Heart right ventricle (tissue), 16 donors: ENCODE measurements at places on chromosomes 5 and 9. TPM values are rescaled to one million over a fixed set of nuclear protein-coding genes. Genes with fewer than 3 reads are reported as not detected.

GPR21 gene
- 0.25 TPM for polyA plus RNA-seq

PCDHGA2 gene
- polyA plus RNA-seq: 1.6 TPM

ZBED3 gene
- 2.6 TPM for polyA plus RNA-seq

NME5 gene
- 3.3 TPM for polyA plus RNA-seq

KYAT1 gene
- 12.7 TPM for polyA plus RNA-seq

OLFML2A gene
- 5.9 TPM for polyA plus RNA-seq

IGIP gene
- 5.0 TPM for polyA plus RNA-seq

ENHO gene
- 0.46 TPM for polyA plus RNA-seq

ECSCR gene
- 64.2 TPM for polyA plus RNA-seq

C6 gene
- 10.4 TPM for polyA plus RNA-seq

ZNF454 gene
- polyA plus RNA-seq: 1.6 TPM

BDP1 gene
- polyA plus RNA-seq: 19.8 TPM

SLC4A9 gene
- 0.29 TPM for polyA plus RNA-seq

MUSK gene
- polyA plus RNA-seq: 0.59 TPM

SPATA31E1 gene
- polyA plus RNA-seq: not detected

NUTM2G gene
- polyA plus RNA-seq: not detected

FGF10 gene
- polyA plus RNA-seq: 0.72 TPM

TYRP1 gene
- polyA plus RNA-seq: 7.2 TPM

ALDOB gene
- 0.17 TPM for polyA plus RNA-seq

ORM2 gene
- 0.44 TPM for polyA plus RNA-seq

CORO2A gene
- polyA plus RNA-seq: 0.42 TPM

ACTBL2 gene
- polyA plus RNA-seq: not detected

SPATA24 gene
- 37.5 TPM for polyA plus RNA-seq

BHMT gene
- polyA plus RNA-seq: 0.03 TPM

PTGR1 gene
- polyA plus RNA-seq: 10.4 TPM

NR6A1 gene
- 1.0 TPM for polyA plus RNA-seq

CCL27 gene
- not detected for polyA plus RNA-seq

PLAC8L1 gene
- polyA plus RNA-seq: not detected

FGFR4 gene
- 2.4 TPM for polyA plus RNA-seq

PCDHB9 gene
- polyA plus RNA-seq: 0.25 TPM

PTPN3 gene
- polyA plus RNA-seq: 10.7 TPM

PRRT1B gene
- polyA plus RNA-seq: not detected

PCDHB8 gene
- polyA plus RNA-seq: 0.46 TPM

TMEM174 gene
- polyA plus RNA-seq: not detected

GRIN1 gene
- polyA plus RNA-seq: not detected

SEMA4D gene
- polyA plus RNA-seq: 2.3 TPM

OMD gene
- 2.6 TPM for polyA plus RNA-seq

SYK gene
- polyA plus RNA-seq: 0.96 TPM

FOXI1 gene
- polyA plus RNA-seq: not detected

TMEM252 gene
- polyA plus RNA-seq: not detected

MCTP1 gene
- 2.9 TPM for polyA plus RNA-seq

C9 gene
- not detected for polyA plus RNA-seq

CFAP77 gene
- 0.95 TPM for polyA plus RNA-seq

IRGM gene
- not detected for polyA plus RNA-seq
